MM.1S (cell line): ENCODE measurements at places on chromosomes 5 and 9.

GRCh38 chr9:130289711-130290241, 24.2 kb downstream of the HMCN2 start:
- H3K4me1 ChIP-seq, result no peaks in the 10 kb centered on the region
- no peak overlapping the region for H3K27ac ChIP-seq
- DNase-seq, result no peak

DNA sequence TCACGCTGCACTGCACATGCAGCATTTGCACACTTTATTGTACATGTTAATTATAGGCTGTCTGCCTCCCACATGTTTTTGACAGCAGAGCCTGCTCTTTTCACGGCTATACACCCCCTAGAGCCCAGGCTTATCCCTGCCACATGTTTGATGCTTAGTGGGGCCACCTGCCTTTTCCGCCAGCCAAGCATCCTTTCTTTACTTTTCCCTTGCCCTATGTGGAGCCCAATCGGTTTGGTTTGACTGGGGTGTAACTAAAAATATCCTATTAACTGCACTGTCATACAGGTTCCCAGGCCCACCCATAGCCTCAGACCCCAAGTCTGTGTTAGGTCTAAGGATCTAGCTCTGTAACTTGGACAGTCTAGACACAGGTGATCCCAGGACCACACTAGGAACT, 18.9 kb upstream of the S1PR3 start:
- H3K27me3 ChIP-seq, result no peaks in the 10 kb centered on the region
- no peak overlapping the region for H3K4me3 ChIP-seq
- H3K4me1 ChIP-seq, result no peaks in the 10 kb centered on the region
- H3K27ac ChIP-seq, result no peak overlapping the region
- DNase-seq, result no peak
- no peaks in the 10 kb centered on the region for H3K36me3 ChIP-seq

DNA sequence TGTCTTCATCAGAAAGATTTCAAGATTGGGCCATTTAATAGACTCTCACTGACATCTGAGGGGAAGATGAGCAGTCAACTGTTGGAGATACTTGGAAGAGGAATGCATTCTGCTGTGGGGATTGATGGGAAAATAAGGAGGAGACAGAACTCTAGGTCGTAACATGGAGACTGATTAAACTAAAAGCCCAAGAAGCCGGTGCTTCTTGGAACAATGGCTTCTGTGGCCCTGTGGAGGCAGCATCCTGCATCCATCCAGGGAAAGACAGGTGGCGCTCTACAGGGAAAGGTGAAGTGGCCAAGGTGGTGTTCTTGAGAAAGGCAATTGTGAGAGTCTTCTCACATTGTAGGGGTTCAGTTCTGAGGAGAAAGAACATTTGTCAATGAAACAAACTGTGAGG, 31.3 kb downstream of the ZFAND5 start:
- no peak for DNase-seq
- H3K4me3 ChIP-seq, result no peak overlapping the region
- no peaks in the 10 kb centered on the region for H3K4me1 ChIP-seq

DNA sequence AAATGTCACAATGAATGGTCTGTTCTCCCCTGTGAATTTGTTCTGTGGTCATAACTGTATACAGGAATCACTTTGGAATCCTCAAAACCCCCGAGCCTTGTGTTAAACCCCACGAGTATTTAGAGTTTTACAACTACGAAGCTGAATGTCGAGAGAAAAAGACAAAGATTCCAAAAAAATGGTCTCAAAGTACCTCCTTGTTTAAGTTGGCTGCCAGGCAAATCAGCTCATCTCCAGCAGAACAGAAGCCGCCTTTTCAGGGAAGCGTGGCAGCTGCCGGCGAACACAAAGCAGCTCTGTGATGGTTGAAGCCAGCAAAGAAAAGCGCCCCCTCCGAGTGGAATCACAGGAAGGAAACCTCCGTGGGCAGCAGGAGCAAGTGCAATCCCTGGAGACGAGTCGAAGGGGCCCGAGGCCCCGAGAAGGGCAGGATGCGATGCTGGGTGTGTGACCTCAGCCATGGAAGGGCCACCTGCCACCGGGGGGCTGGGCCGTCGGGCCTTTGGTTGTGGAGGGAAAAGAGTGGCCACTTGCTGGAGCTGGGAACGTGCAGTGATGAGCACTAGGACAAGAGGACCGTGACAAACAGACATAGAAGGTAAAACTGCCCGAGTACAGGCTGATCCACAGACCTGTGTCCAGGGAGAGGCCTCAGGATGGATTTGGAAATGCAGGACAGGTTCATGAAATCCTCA, 706.4 kb downstream of the SEMA5A start:
- no peak overlapping the region for H3K27ac ChIP-seq
- H3K36me3 ChIP-seq, result no peaks in the 10 kb centered on the region
- no peaks in the 10 kb centered on the region for H3K4me1 ChIP-seq
- no peak for DNase-seq

DNA sequence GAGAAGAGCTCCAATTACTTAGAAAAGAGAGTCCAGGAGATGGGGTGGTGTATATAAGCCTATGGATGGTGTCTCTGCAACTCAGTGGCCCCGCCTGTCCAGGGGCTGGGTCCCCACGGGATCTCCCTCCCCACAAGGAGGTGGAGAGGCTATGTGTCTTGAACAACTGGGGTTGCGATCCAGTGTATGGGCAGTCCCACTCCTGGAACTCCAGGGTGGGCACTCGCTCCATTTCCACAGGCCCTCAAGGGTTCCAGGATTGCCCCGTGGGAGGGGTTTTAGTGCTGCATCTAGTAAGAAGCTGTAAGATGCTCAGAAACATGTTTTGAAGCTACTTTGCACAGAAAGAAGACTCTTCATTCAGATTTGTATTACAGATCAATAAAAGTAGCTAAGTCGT, 558 bp upstream of the SMAD5 start:
- no peak for DNase-seq
- no peak overlapping the region for H3K27ac ChIP-seq
- H3K4me3 ChIP-seq, result peak overlapping the region; percentile 98
- H3K27me3 ChIP-seq, result no peaks in the 10 kb centered on the region
- peaks cover 17% of the 10 kb centered on the region for H3K4me1 ChIP-seq

- H3K27me3 ChIP-seq, result no peaks in the 10 kb centered on the region
- no peak overlapping the region for H3K4me3 ChIP-seq
- no peak overlapping the region for H3K27ac ChIP-seq
- no peaks in the 10 kb centered on the region for H3K36me3 ChIP-seq
- H3K4me1 ChIP-seq, result no peaks in the 10 kb centered on the region
Measured at GRCh38 chr5:54457094-54457862, 1.8 kb downstream of the HSPB3 start.

GRCh38 chr9:10282084-10282483, 330.7 kb downstream of the PTPRD start:
- H3K27ac ChIP-seq, result no peak overlapping the region
- no peaks in the 10 kb centered on the region for H3K4me1 ChIP-seq
- no peaks in the 10 kb centered on the region for H3K27me3 ChIP-seq
- H3K4me3 ChIP-seq, result no peak overlapping the region

- H3K4me3 ChIP-seq, result no peak overlapping the region
- H3K27ac ChIP-seq, result no peak overlapping the region
- H3K27me3 ChIP-seq, result no peaks in the 10 kb centered on the region
- no peaks in the 10 kb centered on the region for H3K36me3 ChIP-seq
- H3K4me1 ChIP-seq, result no peaks in the 10 kb centered on the region
Measured at GRCh38 chr5:120055858-120056257, 408.2 kb upstream of the PRR16 start.

GRCh38 chr9:99030092-99030511, 74.8 kb upstream of the TGFBR1 start:
- no peaks in the 10 kb centered on the region for H3K27me3 ChIP-seq
- H3K4me3 ChIP-seq, result no peak overlapping the region

DNA sequence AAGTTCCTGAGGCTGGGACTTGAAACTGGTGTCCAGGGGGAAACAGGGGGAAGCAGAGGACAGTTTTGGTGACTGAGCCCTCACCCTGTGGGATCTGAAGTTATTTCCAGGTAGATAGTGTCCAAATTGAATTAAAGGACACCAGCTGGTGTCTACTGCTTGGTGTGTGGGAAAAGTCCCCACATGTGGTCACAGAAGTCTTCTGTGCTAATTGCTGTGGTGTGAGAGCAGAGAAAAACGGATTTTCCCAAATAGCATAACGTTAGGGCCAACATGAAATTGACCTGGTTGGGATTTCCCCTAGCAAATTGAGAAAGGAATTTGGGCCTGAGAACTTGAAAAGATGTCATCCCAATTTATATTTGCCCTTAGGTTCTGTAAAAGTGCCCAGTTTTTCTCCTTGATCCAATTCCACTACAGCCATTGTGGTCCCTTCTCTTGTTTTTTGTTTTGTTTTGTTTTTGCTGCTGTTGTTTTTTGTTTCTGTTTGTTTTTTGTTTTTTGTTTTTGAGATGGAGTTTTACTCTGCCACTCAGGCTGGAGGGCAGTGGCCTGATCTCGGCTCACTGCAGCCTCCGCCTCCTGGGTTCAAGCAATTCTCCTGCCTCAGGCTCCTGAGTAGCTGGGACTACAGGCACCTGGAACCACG, 5.6 kb upstream of the STARD4 start:
- no peak overlapping the region for H3K27ac ChIP-seq
- H3K36me3 ChIP-seq, result no peaks in the 10 kb centered on the region
- no peaks in the 10 kb centered on the region for H3K4me1 ChIP-seq

- H3K4me1 ChIP-seq, result no peaks in the 10 kb centered on the region
- no peak for DNase-seq
Measured at GRCh38 chr5:176812269-176813259, 2.2 kb downstream of the UNC5A start.

DNA sequence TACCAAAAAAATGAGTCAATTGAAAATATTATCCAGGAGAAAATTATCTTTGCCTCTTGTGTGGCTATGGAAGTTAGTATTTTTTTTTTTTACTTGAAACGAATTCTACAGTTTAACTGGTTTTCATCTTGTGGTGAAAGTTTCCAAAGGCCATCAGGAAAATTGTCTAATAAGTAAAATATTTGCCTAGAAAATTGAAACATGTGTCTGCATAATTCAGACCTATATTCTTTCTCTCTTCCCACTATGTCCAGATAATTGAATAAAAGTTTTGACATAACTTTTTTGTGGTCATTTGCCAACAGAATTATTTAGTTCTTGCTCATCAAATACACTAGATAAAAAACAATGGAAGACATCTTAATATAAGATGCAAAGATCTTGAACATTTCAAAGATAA, 321.5 kb upstream of the RPS23 start:
- H3K27ac ChIP-seq, result no peak overlapping the region
- H3K27me3 ChIP-seq, result no peaks in the 10 kb centered on the region
- H3K4me3 ChIP-seq, result no peak overlapping the region
- DNase-seq, result no peak
- H3K36me3 ChIP-seq, result no peaks in the 10 kb centered on the region

DNA sequence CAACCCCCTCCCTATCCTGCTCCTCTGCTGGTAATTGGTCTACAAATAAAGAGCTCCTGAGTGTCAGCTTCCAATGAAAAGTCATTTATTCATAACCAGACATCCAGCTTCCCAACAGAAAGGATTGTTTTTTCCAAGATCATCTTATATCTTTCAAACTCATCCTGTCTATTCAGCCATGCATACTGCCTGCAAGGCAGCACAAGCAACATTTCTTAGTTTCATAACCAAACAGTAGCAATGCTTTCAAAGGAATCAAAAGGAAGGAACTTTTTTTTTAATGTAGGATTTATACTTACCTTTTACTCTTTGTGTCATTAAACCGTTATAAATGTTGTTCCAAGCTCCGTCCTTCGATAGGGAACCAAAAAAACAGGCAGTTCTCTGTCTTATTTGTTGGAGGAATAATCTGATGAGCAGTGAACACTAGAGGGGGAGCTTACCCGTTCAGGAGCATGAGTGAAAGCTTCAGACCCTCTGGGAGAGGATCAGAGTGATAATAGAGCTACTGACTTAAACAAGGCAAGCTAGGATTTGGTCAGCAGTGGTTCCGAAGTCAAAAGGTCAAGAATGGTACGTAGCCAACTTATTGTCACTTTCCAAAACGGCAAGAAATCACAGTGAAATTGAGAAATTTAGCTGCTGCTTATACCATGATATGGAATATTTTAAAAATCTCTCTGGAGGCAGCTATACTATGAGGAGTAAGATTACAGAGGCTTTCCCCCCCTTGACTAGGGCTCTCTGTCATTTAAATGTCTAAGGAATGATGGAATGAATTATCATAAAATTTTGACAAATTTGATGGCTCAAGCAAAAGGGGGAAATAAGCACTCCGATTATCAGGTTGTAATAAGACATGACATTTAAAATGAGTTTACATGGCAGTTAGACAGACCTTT, 892.9 kb downstream of the NR2F1-AS1 start:
- no peaks in the 10 kb centered on the region for H3K4me1 ChIP-seq
- no peaks in the 10 kb centered on the region for H3K36me3 ChIP-seq
- DNase-seq, result no peak
- no peaks in the 10 kb centered on the region for H3K27me3 ChIP-seq

- H3K4me1 ChIP-seq, result peaks cover 71% of the 10 kb centered on the region
- no peaks in the 10 kb centered on the region for H3K36me3 ChIP-seq
- DNase-seq, result no peak
Measured at GRCh38 chr9:110146373-110146772, 61.6 kb downstream of the C9orf152 start.

GRCh38 chr5:76808141-76808691, 10.6 kb upstream of the F2RL1 start:
- H3K36me3 ChIP-seq, result no peaks in the 10 kb centered on the region
- H3K4me1 ChIP-seq, result no peaks in the 10 kb centered on the region
- H3K4me3 ChIP-seq, result no peak overlapping the region
- H3K27me3 ChIP-seq, result no peaks in the 10 kb centered on the region
- DNase-seq, result no peak
